ENCODE measurements at places on chromosomes 5 and 9.
A peak's percentile ranks its signal among the peaks of the same experiment; 100 is the strongest.

- no peak for DNase-seq
These were observed 2.4 kb upstream of the PITX1 start for GRCh38 chr5:135036405-135036804.

GRCh38 chr5:91409304-91409703 is 26.2 kb upstream of the ARRDC3 start:
- DNase-seq: no peak

- no peak for DNase-seq
These were observed 98.7 kb upstream of the MPDZ start for GRCh38 chr9:13378154-13378553.

DNA sequence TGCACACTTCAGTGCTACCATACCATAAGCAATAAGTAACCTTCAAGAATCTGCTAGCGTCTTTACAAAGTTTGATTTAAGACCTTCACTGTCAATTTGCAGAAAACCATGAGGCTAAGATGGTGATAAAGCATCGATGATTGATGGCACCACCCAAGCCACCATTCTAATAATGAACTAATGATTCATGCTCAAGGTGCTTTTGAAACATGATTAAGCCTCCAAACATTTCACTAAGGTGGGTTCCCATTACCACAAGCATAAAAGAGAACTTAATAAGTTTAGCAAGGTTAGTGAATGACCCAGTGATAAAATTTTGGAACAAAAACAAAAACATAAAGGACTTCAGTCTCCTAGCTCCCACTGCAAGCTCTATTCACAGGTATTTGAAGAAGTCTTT is 214.7 kb downstream of the FBXL17 start:
- no peak for DNase-seq

DNA sequence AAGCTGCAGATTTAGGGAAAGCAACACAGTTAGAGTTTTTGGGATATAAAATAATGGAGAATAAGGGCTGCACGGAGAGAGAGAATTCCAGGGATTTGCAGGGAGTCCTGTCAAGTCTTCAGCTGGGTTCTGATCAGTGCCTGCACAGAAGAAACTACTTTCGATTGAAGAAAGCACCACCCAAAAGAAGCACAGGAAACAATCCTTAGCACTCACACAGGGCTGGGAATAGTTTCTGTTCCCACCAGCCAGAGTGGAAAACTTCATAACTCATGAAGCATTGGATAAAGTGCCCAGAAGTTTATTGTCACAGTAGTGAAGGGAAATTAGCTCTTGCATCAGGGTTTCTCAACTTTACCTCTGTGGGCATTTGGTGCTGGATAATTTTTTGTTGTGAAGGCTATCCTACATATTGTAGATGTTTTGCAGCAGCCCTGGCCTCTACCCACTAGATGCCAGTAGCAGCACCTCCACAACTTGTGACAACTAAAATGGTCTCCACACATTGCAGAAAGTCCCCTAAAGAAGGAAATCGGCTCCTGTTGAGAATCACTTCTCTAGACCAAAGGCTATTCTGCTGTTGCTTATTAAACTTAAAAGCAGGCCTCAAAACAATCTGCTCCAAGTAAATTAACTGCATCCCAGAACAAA is 71.0 kb upstream of the FAM120A start:
- DNase-seq: no peak

DNA sequence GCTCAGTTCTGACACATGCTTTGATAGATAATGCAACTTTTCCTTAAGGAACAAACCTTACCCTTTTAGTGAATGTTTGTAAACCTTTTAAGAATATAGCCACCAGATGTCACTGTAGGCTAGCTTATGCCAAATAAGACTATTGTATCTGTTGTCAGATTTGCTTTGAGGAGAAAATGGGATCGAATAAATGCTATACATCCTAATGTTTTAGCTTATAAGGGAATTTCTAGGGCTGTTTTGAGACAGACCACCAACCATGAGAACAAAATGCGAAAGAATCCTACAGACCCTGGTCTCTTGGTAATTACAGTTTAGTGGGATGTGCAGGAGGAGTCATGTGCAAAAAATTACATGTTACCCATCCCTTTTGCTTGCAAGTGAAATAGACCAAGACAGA is 127.6 kb upstream of the NMUR2 start:
- peak; percentile 63 for DNase-seq

Data from retina (tissue), 1 donor.